Activated naive CD4-positive, alpha-beta T cell treated with anti-CD3 and anti-CD28 coated beads, Interleukin-2, amount 50 U/mL, for 72 hours (primary cell): ENCODE measurements at places on chromosomes 12 and 14.

DNA sequence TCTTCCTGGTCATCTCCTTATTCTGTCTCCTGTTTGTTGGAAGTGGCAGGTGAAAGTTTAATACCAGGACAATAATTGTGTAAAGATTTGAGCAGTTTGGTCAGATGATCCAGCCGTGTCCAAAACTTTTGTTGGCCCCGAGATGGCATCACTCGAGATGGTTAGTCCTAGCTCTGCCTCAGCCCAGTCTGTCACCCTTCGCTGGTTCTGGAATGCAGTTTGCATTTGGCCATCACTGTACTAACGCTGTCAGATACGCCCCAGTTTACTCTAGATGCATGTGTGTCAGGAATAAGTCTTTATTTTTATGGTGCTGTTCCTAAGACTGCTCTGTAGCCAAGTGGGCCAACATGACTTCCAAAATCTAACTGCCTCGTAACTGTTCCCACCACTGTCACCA is 79.6 kb downstream of the MOK start:
- DNase-seq, result no peak

GRCh38 chr12:92462049-92462448 is 240.7 kb upstream of the PLEKHG7 start:
- DNase-seq, result no peak

DNA sequence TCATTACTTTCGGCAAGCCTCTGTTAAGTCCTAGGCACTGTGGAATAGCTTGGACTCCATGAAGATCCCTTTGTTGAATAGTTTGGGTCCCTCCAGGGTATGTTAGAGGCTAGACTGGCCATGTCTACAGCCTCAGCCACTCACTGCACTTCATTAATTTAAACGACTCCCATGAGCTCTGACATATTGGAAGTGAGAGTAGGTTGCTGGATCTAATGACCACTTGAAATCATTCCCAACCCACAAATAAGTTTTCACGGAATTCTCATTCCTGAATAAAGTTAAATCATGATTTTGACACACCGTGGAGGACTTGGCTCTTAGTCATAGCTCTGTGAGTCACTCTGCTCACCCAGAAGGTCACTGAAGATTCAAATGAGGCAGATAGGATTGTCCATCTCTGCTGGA is 21.4 kb upstream of the APPL2 start:
- DNase-seq, result no peak

DNA sequence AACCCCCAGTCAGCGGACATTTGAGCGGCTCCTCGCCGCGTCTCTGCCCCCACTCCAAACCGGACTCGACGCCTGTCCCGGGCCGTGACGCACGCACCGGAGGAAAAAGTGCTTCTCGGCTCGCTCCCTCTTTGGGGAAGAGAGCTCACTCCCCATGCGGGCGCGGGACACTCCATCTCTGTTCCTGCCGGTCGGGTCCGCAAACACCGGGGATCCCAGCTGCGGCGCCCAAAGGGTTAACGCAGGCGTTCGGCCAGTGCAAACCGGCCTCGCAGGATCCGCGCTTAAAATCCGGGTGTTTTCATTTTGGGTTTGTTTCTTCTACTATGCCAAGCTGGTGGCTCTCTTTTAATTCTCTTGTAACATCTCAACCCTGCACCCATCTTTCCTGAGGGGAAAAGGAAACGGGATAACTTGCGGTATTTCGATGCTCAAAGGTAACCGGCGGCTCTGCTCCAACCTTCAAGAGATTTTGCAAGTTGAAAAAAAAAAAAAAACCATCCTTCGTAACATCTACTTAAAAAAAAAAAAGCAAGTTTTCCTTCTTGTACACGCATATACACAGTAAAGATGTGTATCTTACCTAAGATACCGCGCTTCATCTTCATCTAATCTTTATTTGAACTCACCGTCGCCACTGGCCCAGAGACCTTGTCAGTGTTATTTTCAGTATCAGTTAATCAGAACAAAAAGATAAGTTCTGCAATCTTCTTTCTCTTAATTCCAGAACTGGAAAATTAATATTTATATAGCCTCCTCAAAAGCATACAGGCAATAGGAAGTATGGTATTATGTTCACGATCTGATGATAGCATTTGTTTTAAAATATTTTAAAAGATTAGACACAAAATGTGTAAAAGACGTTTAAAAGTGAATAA is 1.6 kb upstream of the ATP2B1 start:
- DNase-seq, result no peak

GRCh38 chr12:48977290-48978281 is 536 bp upstream of the WNT1 start:
- DNase-seq, result peak; percentile 90

GRCh38 chr14:80350707-80351106 is 139.4 kb upstream of the DIO2 start:
- DNase-seq, result no peak

DNA sequence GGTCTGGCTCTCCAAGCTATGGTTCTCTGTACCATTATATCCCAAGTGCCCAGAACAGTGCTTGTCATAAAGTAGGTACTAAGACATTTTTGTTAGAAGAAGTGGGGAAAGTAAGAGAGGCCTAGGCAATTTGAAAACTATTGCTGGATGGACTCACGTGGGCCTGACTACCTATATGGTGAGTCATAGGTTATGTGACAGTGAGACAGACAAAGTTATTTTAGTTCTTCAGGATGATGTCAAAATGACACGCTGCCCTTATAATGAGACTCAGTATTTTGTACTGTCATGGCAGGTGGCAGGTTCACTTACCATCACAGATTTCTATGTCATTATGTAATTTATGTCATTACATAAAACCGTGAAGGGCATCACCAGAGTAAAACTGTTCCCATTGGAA is 53.1 kb downstream of the PARP11 start:
- DNase-seq, result no peak

DNA sequence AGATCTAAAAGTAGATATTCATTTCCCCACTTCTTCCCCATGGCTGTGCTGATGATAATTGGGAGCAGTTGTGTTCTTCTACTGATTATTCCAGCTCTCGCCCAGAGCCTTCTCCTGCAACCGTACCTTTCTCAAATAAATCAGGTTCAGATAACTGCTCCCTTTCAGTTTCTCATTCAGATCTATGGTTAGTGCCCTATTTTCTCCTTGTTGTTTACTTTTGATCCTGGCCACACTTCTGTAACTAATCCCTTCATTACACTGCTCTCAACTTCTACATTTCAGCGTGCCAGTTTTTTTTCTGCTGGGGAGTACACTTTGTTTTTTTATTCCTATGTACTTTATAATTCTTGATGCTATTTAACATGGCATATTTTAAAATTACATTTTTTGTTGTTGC is 2.8 kb upstream of the STRAP start:
- DNase-seq, result no peak

GRCh38 chr12:120959111-120959878 is 19.0 kb upstream of the HNF1A start:
- no peak for DNase-seq

- DNase-seq, result no peak
Observed at GRCh38 chr14:71734076-71734475, 198.2 kb upstream of the RGS6 start.

- DNase-seq, result no peak
Observed at GRCh38 chr12:52795694-52796428, at the start of gene KRT3. TSS of gene KRT3 (minus strand) at chr12:52796117. CDS start at chr12:52796042, 75 bp downstream.

DNA sequence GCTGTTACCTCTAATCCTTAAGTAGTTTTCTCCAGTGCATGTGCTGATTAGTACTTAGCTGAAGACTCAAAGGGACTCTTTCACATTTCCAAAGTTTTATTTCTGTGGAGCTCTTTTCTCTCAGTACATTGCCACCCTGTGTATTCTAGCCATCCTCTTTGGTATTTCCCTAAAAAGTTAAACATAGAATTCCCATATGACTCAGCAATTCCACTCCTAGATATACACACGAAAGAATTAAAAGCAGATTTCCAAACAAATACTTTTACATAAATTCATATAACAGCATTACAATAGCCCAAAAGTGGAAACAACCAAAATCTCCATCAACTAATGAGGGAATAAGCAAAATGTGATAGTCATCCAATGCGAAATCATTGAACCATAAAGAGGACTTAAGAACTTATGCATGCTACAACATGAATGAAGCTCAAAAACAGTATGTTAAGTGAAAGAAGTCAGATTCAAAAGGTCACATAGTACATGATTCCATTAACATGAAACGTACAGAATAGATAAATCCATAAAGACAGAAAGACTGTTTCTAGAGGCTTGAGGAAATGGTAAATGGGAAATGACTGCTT is 9.0 kb upstream of the NOVA1 start:
- no peak for DNase-seq

DNA sequence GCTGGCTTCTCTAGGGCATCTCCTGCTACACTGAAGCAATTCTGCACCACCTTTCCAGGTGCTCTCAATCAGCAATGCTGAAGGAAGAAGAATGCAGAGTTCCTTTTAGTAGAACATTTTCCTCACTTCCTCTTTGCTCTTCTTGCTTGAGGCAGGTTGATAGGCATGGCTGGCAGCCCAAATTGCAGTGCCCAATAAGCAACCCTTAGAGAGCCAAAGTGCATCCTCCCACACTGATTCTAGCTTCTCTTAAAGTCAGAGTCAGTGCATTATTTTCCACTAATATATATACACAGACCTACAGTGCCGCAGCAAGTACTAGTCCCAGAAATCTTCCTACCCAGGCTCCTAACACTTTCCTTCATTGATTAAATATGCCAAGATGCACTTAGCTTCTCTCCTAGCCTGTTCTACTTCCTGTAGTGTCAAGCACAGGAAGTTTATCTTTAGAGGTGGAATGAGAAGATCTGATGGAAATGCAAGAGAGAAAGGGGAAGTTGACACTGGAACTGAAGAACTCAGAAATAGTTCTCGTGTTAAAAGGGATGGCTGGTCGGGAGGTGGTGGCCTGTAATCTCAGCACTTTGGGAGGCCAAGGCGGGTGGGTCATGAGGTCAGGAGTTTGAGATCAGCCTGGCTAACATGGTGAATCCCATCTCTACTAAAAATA is 132.7 kb downstream of the SSPN start:
- DNase-seq, result no peak

DNA sequence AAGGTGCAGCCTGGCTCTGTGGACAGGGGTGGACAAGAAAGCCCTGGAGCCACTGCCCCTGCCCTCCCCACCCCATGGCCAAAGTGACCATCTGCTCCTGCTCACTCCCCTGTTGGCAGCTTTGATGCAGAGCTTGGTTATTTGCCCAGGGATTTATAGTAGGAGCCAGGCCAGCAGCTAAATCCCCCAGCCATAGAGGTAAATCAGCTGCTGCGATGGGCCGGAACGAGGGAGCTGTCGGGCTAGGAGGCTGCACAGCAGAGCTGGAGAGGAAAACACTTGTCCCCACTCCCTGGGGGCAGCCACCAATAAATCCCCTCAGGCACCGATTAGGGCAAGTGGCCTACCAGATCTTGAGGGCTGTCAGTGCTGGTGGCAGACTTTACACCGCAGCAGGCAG is 26.0 kb downstream of the SMUG1 start:
- DNase-seq, result no peak

GRCh38 chr12:104197264-104197663 is 18.3 kb upstream of the TXNRD1 start:
- DNase-seq, result no peak

GRCh38 chr14:33567023-33567728 is 383.7 kb downstream of the EGLN3 start:
- DNase-seq, result no peak

GRCh38 chr12:102343361-102344121 is 136.8 kb downstream of the IGF1 start:
- DNase-seq, result no peak
